ENCODE measurements at places on chromosomes 16 and 17. TPM values are rescaled to one million over a fixed set of nuclear protein-coding genes. Genes with fewer than 3 reads are reported as not detected.

ACSM2A gene
- not detected for total RNA-seq

KRT12 gene
- not detected for total RNA-seq

- DNase-seq, result no peak
Measured at GRCh38 chr17:66715076-66715675, 119.7 kb upstream of the CACNG5 start.

GRCh38 chr16:65991149-65991701 lies 375.3 kb upstream of the CDH5 start:
- DNase-seq, result no peak

MPV17L gene
- total RNA-seq, result 2.6 TPM

KRT23 gene
- total RNA-seq, result not detected
